CD14-positive monocyte (primary cell): ENCODE measurements at places on chromosomes 1 and 21.
A peak's percentile ranks its signal among the peaks of the same experiment; 100 is the strongest.

DNA sequence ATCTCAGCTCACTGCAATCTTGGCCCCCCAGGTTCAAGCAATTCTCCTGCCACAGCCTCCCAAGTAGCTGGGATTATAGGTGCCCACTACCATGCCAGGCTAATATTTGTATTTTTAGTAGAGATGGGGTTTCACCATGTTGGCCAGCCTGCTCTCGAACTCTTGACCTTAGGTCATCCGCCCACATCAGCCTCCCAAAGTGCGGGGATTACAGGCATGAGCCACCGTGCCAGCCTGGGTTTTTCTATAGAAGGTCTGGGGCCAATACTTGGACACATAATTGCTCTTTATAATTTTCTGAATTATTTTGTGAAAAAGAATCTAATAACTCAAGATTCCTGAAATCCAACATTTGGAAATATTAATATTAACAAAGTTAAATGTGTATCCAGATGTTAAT, 1267.7 kb upstream of the ADGRL4 start:
- DNase-seq, result no peak

DNA sequence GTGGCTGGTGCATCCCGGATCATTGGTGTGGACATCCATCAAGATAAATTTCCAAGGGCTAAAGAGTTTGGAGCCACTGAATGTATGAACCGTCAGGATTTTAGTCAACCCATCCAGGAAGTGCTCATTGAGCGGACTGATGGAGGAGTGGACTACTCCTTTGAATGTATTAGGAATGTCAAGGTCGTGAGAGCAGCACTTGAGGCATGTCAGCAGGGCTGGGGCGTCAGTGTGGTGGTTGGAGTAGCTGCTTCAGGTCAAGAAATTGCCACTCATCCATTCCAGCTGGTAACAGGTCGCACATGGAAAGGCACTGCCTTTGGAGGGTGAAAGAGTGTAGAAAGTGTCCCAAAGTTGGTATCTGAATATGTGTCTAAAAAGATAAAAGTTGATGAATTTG, 79.1 kb downstream of the FMN2 start:
- no peak for DNase-seq

DNA sequence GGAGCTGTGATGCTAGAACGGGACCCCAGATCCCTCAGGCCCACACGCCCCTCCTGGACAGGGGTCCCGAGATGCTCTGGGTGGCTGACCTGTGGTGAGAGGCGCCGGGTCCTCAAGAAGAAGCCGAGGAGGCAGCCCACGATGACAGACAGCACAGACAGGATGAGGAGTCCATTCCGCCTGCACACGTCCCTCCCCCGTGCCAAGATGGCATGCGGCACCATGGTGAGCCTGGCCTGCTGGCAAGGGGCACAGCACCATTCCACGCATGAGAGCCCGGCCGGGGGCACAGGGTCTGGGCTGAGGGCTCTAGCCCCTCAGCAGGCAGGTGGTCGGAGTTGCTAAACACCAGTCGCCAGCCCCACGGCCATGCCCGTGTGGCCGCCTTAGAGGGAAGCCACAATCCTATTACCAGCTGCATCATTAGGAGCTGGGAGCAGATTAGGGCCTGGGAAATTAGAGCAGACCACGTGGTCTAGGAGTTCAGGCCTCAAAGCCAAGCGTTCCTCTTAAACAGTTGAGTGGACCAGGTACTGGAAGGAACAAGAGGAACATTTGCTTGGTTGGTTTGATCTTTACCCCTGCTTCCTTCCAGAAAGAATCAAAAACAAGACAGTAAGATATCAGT, at the start of gene SLC1A7:
SLC1A7 (minus strand) TSS at position 413 of the 628 bp plus-strand sequence; CDS start at position 224, 189 bp downstream.
- DNase-seq, result no peak

GRCh38 chr1:28519946-28520725, 14.3 kb downstream of the RCC1 start:
- DNase-seq, result no peak

GRCh38 chr1:63701187-63701586, 72.6 kb upstream of the ROR1 start:
- no peak for DNase-seq

- DNase-seq, result no peak
Measured at GRCh38 chr1:221310180-221310579, 430.9 kb downstream of the HLX start.

- no peak for DNase-seq
Measured at GRCh38 chr21:28283641-28284490, 708.8 kb downstream of the LTN1 start.

DNA sequence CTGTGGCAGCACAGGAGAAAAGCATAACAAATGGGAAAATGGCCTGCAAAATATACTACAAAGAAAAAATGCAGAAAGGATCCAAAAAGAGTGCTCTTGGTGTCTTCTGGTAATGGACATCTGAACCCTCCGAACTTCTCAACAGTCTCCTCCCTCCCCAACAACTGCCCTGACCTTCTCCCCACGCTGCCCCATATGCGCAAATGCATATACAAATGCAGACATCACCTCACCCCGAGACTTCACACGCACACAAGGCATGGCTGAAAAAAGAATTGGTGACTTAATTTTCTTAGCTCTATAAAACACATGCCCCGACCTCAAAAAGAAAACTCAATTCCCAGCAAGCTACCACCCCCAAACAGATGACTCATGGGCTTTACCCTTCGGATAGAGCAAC, 8.4 kb downstream of the KCND3 start:
- no peak for DNase-seq

GRCh38 chr1:75724472-75725022, at the start of gene ACADM:
TSS of gene ACADM (plus strand) at chr1:75724709. CDS start at chr1:75724788, 79 bp downstream.
- DNase-seq, result peak; percentile 85

DNA sequence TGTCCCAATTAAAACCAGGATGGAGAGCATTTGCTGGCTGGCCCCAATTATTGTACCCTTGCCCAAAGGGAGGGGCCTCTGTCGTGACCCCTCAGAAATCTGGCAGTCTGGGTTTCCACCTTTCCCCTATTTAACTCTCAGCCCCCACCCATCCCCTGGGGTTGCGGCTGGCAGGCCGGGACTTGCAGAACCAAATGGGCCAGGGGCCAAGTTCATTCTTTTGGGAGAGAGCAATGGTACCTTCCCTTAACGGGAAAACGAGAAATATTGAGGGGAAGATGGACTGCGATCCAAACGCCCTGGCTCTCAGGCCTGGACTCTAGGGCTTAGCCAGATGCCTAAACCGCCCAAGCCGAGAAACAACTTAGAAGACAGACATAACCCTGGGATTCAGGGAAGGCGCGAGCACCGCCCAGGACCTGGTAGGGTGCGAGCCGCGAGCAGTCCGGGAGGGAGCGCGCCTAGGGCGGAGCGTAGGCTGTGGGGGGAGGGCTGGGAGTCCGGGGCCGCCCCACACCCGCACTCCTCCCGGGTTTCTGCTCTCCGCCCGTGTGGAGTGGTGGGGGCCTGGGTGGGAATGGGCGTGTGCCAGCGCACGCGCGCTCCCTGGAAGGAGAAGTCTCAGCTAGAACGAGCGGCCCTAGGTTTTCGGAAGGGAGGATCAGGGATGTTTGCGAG, at the start of gene SLC27A3:
SLC27A3 (plus strand) TSS at position 628 of the 678 bp plus-strand sequence. CDS start 91 bp downstream, outside the sequence.
- no peak for DNase-seq

GRCh38 chr1:50684185-50684584, 260.9 kb upstream of the DMRTA2 start:
- no peak for DNase-seq

GRCh38 chr1:71089536-71090270, 8.9 kb upstream of the ZRANB2 start:
- no peak for DNase-seq

DNA sequence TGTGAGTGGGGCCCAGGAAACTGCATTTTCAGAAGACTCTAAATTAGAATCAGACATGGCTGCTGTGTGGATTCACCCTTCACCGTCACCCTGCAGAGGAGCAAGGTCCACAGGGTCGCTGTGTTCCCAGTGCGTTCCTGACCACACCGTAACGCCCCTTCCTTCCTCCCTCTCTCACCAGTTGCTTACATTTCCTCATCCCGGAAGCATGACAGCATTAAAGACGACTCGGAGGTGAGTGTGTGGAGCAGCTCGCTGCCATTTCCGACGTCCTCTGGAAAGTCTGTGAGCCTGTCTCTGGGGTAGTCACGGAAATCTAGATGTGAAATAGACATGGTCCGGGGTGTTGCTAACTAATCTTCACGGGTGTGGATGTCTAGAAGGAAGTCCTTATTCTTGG, 45.9 kb downstream of the FAAP20 start:
- DNase-seq, result peak; percentile 95

DNA sequence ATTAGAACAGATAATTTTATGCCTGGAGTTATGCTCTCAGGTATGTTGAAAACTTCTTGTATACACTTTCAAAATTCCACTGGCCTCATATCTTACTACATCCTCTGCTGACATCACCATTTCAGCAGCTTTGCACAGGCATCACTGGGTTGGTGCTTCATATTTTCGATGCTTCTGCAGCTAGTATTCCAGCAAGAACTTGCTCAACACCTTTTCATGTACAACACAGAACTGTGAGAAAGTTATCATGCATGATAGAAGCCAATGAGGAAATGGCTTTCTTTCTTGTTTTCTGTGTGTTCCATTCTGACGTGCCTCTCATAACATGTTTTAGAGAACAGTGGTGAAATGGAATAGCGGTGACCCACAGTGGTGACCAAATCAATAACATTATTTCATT, 5.1 kb upstream of the GBP5 start:
- peak; percentile 10 for DNase-seq

- no peak for DNase-seq
Measured at GRCh38 chr1:214493126-214493796, 58.1 kb downstream of the PTPN14 start.

- DNase-seq, result no peak
Measured at GRCh38 chr1:44619261-44619900, 54.9 kb downstream of the TMEM53 start.

- no peak for DNase-seq
Measured at GRCh38 chr1:172929006-172929405, 121.7 kb downstream of the TNFSF18 start.
